ENCODE measurements at places on chromosomes 3 and 15.
A peak's percentile ranks its signal among the peaks of the same experiment; 100 is the strongest.

- peak; percentile 93 for DNase-seq
These were observed 59.6 kb upstream of the ZBTB38 start for GRCh38 chr3:141308588-141309218.

- peak; percentile 59 for DNase-seq
These were observed 85.2 kb upstream of the PPIB start for GRCh38 chr15:64247906-64248541.

- peak; percentile 1 for DNase-seq
These were observed 20.0 kb upstream of the SLC25A26 start for GRCh38 chr3:66200786-66201185.

GRCh38 chr3:42850263-42850662 is 25.4 kb downstream of the CYP8B1 start:
- no peak for DNase-seq

DNA sequence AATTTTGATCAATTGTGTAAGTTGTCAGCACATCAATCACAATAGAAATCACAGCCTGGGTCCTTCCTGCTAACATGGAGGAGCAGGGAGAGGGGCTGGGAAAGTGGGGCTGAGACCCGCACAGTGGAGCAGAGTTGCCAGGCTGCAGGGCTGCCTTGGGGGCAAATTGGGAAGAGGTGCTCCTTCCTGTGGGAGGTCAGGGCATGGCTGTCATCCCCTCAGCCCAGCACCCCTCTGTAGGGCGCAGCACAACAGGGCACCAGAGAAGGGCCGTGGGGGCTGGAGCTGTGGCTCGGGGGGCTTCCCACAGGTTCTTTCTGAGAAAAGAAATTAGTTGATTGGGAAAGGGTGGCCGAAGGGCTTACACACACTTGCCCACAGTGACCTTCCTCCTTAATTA is 126.3 kb downstream of the NSMCE3 start:
- DNase-seq: no peak

DNA sequence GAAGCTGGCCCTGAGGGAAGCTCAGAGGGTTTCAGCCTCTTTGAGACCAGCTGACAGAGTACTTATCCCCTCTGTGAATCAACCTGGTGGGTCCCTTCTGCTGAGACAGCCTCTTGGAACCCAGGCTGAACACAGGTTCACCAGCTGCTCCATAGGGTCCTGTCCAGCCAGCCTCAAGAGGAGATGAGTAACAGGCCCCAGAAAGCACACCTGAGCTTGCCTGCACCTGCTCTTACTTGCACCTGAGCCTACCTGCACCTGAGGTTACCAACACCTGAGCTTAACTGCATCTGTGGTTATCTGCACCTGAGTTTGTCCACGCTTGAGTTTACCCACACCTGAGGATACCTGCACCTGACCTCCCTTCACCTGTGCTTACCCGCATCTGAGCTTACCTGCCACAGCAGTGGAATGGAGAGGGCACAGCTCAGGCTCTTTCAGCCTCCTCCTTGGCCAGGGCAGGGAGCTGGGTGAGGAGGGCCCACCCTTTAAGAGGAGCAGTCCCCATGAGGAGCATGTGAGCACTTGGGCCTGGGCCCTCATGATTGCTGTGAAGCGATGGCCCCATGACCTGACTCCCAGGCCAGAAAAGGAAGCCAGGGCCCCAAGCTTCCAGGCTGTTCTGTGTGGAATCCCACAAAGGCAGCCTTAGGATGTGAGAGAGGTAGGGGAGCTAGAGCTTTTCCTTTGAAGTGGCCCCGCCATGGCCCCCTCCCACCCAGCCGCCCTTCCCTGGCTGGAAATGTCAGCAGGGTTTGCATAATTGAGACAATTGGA is at the start of gene TRPM1:
TRPM1 (minus strand) TSS at position 464 of the 777 bp plus-strand sequence. CDS start 20,370 bp downstream, outside the sequence.
- no peak for DNase-seq

DNA sequence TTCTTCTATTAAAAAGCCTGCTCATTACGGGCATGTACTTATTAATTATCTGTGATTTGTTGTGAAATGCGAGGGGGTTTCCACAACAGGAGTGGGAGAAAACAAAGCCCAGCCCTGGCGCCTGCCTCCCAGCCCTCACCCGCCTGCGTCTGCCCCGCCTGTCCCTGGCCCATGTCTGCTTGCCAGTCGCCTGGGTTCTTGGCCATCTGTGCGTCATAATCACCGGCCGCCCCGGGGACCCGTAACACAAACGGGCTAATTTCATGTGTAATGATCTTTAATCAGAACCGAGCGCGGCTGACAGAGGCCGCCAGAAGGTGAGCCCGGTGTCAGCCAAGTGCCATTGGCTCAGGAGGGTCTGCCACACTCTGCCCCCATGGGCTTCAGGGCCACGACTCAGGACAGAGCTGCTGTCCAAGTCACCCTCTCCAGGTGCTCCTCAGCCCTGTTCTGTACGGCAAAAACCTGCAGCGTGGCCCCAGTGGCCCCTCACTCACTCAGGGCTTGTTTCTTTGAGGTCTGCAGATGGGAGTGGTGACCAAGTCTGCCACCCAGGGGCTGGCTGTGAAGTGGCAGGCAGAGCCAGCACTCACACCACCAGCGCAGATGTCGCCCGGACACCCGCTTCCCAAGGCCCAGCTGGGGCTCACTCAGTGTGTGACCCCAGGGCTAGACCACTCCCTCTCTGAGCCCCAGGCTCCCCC is 28.8 kb upstream of the TMEM115 start:
- peak; percentile 83 for DNase-seq

GRCh38 chr3:10459954-10460754 is 45.2 kb downstream of the ATP2B2 start:
- peak; percentile 99 for DNase-seq

GRCh38 chr15:35753486-35753885 is 207.5 kb upstream of the DPH6 start:
- DNase-seq: no peak

DNA sequence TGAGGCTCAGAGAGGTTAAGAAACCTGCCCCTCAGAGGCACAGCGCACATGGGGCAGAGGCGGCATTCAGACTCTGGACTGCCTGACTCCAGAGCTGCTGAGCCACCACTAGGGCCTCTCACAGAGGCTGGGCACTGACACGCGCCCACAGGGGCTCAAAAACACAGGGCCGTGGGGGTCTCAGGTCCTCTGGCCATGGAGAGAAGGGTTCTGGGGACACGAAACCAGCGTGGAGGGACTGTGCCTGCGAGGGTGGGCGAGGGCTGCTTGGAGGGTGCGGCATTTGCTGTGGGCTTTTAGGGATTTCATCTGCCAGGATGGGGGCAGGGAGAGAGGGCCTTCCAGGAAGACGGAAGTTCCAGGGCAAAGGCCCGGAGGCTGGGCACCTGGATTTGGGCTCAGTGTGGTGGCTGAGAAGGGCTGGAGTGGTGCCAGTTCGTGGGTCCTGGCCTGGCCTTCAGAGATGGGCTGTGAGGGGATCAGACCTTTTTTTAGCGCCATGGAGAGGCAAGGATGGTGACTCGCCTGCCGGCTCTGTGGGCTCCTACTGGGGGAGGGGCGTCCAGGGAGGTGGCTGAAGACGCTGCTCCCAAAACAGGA is 69.6 kb downstream of the EFCAB12 start:
- peak; percentile 70 for DNase-seq

GRCh38 chr15:26087395-26087794 is 224.3 kb upstream of the ATP10A start:
- DNase-seq: no peak

- no peak for DNase-seq
These were observed 30.1 kb upstream of the SPTSSB start for GRCh38 chr3:161401389-161401788.

GRCh38 chr15:37929238-37929637 is 5.2 kb upstream of the TMCO5A start:
- DNase-seq: no peak

GRCh38 chr3:141147657-141148056 is 84.0 kb upstream of the PXYLP1 start:
- peak; percentile 48 for DNase-seq

DNA sequence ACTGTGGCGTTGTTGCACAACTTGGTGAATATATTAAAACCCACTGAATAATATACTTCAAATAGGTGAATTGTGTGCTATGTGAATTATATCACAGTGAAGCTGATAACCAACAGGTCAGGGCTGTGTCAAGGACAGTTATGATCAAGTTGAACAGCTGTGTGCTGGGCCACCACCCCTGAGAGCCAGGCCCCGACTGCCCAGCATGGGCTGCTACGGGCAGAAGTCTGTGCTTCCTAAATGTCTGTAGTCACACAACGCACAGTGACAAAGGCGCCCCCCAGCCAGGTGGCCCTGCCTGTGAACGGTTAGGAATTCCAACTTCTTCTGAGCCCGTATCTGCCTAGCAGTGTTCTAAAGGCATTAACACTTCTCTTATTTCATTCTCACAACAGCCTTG is 32.8 kb downstream of the TKT start:
- peak; percentile 51 for DNase-seq

GRCh38 chr3:131541288-131541687 is 38.5 kb upstream of the MRPL3 start:
- DNase-seq: no peak

GRCh38 chr3:171028779-171029232 is 2.3 kb upstream of the SLC2A2 start:
- DNase-seq: no peak

GRCh38 chr3:188797045-188797444 is 374.7 kb upstream of the TPRG1 start:
- no peak for DNase-seq

DNA sequence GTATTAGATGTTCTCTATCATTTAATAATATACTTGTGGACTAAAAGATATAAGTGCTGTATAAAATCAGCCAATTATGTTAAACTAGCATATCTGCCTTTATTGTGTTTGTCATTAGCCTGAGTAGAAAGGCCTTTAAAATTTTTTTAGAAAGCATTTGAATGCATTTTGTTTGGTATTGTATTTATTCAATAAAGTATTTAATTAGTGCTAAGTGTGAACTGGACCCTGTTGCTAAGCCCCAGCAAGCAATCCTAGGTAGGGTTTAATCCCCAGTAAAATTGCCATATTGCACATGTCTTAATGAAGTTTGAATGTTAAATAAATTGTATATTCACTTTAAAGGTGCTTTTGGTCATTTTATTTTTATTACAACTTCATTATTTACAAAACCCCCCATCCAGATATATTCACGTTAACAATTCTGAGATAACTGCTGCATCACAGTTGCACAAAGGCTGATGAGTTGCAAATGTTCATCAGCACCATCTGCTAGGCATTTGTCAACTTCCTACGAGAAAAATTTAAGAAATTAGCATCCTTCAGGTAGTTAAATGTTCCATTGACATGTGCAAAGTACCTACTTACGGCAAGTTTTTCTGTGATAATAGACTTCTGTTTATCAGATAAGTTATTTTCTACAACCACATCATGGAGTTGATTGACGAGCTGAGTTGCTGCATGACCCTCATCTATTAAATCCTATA is 6.3 kb downstream of the EIF4A2 start:
- DNase-seq: no peak

- DNase-seq: peak; percentile 93
These were observed 887.4 kb upstream of the EPHA6 start for GRCh38 chr3:95926904-95927501.

GRCh38 chr3:8658306-8659212 is 14.0 kb upstream of the SSUH2 start:
- DNase-seq: peak; percentile 29
